ENCODE measurements at places on chromosomes 4 and X.

DNA sequence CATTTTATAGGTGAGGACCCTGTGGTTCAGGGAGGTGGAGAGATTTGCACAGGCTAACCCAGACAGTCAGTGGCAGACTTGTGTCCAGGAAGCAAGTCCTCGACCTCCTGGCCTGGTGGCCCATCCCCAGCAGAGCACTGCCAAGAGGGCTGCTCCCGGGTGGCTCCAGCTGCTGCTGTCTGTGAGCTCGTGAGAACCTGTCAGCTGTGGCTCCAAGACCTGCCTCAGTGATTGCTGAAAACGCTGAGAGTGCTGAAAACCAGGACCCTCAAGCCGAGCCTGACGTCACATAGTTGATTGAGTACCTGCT is 74.2 kb downstream of the RTL9 start:
- DNase-seq = no peak

DNA sequence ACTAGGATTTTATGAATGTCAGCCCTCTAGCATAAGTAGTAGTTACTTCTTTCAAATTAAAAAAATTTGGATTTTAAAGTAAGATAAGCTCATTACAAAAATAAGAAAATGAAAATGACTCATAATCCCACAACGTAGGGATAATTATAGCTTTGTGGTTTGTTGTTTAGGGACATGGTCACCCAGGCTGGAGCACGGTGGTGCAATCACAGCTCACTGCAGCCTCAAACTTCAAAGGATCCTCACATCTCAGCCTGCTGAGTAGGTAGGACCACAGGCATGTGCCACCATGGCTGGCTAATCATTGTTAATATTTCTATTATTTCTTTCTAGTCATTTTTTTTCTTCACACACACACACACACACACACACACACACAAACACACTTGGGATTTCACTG is 57.6 kb downstream of the PLAC1 start:
- no peak for DNase-seq

- peak; percentile 88 for DNase-seq
These were observed 174.0 kb downstream of the SOWAHB start for GRCh38 chr4:76723924-76724323.

- DNase-seq = no peak
These were observed 8.7 kb downstream of the PYURF start for GRCh38 chr4:88514557-88515511.

DNA sequence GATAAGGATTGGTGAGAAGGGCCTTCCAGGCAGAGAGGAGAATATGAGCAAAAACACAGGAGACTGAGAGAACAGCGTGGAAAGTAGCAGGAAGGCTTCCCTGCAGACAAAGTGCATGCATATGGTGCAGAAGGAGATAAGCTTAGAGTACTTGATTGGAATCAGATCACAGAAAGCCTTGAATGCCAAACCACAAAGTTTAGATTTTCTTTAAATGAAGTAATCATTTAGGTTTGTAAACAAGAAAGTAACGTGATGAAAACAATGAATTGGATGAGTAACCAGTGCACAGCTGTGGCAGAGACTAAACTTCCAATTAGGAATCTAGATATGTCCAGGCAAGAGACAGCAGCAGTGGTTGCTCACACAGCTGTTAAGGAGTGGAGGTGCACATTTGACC is 83.8 kb upstream of the C1QTNF7 start:
- peak; percentile 14 for DNase-seq

DNA sequence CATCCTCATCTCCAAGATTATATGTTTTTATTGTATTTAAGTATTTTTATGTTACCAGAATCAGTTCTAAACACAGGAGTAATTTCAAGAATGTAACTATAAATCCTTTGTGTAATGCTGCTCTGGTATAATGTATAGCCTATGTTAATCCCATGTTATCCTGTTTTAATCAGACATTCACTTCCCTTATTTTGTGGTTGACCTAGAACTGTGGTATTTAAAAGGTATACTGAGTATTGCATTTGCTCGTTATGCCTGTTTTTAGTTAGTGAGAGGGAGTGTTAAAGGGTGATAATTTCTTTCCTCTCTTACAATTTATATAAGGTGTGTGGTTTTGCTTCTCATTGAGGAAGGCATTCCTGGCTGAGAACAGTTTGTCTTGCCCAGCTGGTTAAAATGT is 26.2 kb downstream of the MTM1 start:
- DNase-seq = no peak
